ENCODE measurements at places on chromosomes 6 and 20.

- no peak for DNase-seq
Observed at GRCh38 chr6:104566411-104566810, 293.3 kb downstream of the HACE1 start.

- DNase-seq: no peak
Observed at GRCh38 chr20:22001886-22002285, 296.4 kb downstream of the PAX1 start.

GRCh38 chr6:95654176-95654575 lies 76.8 kb downstream of the MANEA start:
- no peak for DNase-seq

GRCh38 chr6:3294921-3295871 lies 36.4 kb downstream of the PSMG4 start:
- DNase-seq: no peak

DNA sequence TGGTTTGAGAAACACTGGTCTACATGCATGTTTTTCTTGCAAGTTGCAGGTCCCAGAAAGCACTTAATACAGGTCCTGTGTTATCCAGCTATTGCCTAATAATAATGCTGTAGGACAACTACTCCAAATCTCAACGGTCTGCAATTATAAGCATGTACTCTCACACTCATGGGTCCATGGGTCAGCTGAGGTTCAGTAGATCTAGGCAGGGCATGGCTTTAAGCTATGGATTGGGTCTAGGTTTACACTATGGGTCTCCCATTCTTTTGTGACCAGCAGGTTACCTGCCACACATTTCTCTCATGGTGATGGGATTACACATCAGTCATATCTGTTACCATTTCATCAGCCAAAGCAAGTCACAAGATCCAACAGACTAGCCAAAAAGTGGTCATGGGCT lies 13.9 kb downstream of the ISM1 start:
- DNase-seq: no peak

GRCh38 chr20:44137266-44137801 lies 49.7 kb downstream of the JPH2 start:
- DNase-seq: no peak

- no peak for DNase-seq
Observed at GRCh38 chr20:33915726-33916331, 77.9 kb upstream of the RALY start.

GRCh38 chr6:6418421-6418820 lies 98.0 kb upstream of the F13A1 start:
- DNase-seq: no peak

DNA sequence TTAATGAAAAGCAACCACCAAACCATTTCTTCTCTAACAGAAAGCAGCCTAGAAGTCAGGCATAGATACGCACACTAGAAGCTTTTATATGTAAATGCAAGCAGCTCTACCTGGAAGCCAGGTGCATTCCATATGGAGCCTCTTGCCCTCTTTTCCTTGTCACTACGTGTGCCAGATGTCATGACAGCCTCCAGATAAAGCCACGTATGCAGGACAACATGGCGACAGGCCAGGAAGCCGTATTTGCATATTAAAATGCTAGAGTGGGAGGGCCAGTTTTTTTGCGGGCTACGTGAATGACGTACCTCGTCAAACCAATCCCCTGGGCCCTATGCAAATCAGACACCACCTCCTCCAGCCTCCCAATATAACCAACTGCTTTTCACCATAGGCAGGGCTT lies 308.1 kb upstream of the SPTLC3 start:
- DNase-seq: no peak

- no peak for DNase-seq
Observed at GRCh38 chr6:138719744-138720143, 53.8 kb upstream of the CCDC28A start.

- DNase-seq: no peak
Observed at GRCh38 chr6:36101691-36102090, 28.6 kb upstream of the MAPK13 start.

- no peak for DNase-seq
Observed at GRCh38 chr6:116017546-116018295, 43.0 kb downstream of the FRK start.

- DNase-seq: no peak
Observed at GRCh38 chr6:107470364-107470763, 11.0 kb upstream of the PDSS2 start.

DNA sequence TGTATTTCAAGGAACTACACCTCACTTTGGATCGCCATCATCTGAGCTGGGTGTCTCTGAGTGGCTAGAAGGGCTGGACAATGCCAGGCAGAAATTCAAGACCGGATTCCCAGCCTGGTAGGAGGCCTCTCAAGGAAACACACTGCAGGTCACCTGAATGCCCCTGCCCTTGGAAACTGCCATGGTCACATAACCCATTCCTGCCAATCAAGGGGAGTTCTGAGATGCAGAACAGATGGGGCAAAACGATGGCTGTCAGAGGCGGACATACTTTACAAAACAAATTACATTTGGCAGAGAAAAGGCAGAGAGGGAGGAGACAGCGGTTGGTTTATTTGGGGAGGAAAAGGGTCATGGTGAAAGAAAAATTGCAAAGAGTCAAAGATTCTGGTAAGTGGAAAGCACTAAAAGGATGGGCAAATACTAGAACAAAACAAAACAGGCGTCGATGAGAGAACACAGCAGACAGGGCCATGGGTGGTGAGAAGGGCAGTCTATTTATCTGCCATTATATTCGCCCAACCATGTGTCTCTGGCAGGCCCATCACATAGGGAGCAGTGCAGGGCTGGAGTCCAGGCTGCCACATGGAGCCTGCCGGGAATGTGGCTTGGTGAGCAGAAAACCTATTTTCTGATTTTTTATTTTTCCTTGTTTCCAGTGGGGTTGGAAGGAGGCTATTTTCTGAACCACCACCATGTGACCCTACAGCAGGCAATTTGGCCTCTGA lies 13.5 kb downstream of the BEND3 start:
- no peak for DNase-seq

DNA sequence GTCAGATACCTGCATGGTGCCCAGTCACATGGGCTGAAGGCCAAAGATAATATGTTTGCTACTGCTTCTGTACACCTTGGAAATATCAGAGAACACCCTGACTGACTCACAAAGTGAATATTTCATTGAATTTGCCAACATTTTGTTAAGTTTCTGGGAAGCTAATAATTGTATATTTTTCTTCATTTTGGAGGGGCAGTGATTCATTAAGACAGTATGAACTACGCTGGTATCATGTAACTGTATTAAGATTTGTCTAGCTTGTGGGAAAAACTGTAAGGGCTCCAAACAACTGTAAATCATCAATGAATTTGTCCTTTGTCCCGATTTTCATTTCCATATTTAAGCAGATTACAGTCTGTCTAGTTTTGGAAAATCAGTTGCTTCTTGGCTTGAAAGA lies 102.3 kb upstream of the CCN2 start:
- DNase-seq: no peak

DNA sequence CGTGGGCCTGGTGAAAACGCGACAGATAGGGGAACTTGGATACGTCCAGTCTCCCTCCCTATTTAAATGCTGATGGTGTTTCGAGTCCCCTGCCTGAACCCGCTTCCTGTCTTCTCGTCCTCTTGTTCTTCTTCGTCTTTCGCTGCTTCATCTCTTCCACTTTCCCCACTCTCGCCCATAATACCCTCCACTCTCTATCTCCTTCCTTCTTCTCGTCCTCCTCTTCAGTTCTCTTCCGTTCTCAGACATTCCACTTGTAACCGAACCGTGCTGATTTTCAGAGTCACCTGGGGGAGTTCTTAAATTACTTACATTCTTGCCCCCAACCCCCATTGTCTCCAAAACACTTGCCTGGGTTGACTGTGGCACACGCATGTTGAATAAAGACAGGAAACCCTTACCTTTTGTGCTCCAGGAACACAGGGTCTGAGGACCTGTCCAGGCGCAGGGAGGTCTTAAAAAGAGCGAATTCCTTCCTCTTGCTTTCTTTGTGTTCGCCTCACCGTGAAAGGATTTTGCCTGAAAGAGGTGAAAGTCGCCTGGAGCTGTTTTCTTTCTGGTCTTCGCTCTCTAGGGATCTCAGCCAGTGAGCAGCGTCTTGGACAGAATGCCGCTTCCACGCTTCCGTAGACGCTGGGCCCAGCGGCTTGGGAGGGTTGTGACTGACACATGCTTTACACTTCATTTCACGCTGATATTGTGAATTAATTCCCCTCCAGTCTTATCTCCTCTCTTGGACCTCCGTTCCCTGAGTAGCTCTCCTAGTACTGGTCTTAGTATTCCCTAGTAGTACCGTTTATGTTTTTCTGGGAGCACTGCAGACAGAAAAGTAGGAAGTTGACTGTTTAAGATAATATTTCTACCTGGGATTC lies 184.0 kb downstream of the GPX5 start:
- no peak for DNase-seq

Measured in GM04503 (cell line).